ENCODE measurements at places on chromosomes 1 and 21.

GRCh38 chr1:39727932-39728317, 10.8 kb upstream of the PPIE start:
- DNase-seq: no peak

- no peak for DNase-seq
Measured at GRCh38 chr1:118963456-118964430, 24.4 kb downstream of the TBX15 start.

DNA sequence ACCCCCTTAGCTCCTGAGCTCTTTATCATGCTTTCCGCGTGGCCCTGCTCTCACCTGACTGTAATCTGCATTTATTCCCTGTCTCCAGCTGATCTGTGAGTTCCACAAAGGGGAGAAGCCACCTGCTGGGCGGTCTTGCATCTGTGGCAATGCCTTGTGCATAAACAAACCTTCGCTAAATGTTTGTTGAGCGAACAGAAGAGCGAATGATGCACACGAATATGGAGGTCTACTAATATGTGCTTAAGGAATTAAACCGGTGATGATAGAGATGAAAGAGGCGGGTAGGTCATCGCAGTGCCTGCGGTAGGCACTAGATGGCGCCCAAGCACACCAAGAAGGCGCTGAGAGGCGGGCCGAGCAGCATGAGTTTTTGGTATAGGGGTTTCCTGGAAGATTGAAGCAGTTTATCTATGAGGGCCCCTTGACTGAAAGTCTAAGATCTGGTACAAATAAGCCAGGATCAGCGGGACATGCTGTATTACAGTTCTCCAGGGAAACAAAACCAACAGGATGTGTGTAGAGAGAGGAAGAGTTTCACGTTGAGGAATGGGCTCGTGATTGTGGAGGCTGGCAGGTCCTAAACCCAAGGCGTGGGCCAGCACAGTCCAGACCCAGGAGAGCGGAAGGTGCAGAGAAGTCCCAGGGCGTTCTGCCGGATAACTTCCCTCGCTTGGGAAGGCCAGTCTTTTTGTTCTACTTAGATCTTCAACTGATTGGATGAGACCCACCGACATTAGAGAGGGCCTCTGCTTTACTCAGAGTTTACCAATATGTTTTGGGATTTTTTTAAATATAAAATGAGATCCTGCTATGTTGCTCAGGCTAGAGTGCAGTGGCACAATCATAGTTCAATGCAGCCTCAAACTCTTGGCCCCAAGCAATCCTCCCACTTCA, 34.7 kb downstream of the TOMM20 start:
- DNase-seq: peak; percentile 79

DNA sequence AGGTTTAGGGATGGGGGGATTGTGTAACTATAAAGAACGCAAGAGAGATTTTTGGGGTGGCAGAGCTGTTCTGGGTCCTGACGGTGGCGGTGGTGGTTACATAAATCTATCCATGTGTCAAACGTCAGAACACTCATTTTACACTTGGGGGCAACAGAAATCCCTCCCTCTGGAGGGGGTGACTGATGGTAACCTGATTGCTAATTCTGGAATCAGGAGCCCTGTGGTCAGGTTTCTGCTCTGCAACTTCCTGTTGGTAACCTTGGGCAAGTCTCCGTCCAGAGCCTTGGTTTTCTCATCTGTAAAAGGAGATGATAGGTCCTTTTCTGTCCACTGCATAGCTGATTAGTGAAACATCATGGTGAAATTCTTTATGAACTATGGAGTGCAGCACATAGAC, 40.9 kb downstream of the ALPL start:
- DNase-seq: no peak

DNA sequence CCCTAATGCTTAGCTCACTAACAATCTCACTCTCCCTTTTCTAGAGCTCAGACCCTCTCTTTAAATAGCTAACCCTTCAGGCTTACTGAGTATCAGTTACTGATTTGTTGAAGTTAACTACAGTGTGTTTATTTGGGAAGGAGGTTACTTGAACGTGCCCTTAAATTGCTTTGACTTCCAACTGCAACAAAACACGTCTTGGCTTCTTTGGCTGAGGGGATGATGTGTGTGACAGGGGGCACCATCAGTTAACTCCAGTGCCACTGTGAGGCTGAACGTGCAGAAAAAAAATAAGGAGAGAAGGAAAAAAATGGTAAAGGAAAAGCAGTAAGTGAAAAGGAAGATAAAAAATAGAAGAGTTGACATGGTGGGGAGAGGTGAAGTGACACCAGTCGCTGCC, 75.1 kb upstream of the NRIP1 start:
- DNase-seq: no peak

GRCh38 chr1:239434181-239434580, 47.8 kb downstream of the CHRM3 start:
- no peak for DNase-seq

DNA sequence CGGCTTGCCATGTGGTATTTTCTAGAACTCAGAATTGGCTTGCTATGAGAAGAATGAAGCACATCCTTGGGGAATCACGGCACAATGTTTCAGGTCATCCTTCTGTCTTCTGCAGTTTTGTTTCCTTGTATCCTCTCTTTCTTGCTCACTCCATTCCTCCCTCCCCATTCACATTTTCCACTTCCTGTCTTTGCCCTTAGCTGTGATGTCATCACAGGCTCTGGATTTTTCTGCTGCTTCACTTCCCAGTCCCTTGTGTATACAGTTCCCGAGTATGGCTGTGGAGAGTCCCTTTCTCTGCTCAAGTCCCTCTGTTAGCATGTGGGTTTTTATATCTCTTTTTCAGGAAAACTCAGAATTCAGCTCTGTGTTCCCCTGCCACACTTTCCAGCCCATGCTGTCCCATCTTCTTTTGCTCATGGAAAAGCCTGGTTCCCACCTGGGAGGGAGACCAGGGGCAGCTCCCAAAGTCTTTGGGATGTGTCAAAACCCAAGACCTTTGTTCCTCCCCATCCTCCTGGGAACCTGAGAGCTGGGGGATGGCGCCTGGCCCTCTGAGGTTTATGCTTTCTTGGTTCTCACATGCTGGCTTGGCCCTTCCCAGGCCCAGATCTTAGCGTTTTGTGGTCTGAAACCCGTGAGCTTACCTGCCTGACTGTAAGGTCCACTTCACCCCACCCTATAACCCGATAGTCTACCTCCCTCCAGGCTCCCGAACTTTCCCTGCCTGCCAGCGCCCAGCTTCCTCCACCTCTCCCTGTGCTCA, 4.8 kb upstream of the RGS16 start:
- no peak for DNase-seq
